ENCODE measurements at places on chromosomes 11 and 22.

DNA sequence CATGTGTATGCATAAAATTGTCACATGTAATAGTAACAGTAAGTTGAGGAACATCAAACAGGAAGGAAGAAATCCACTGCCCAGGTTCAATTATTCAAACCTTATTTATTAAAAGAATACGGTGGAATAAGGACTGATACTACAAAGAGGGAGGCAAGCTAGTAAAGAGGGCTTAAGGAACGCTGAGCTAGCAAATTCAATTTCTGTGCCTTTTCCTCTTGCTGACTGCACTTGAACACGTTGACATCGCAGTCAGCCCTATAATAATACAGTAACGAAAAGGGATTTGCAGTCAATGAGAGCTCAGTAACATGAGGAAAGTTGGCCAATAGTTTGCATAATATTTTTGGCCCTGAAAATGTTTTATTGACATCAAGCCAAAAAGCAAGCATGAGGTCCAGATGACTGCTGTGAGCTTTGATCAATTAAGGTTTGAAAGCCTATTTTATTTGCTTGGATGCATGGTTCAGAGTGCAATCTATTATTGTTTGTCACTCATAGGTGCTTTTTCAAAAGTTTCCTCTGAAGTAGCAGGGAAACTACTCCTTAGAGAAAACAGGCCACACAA is 861.8 kb downstream of the LRRC4C start:
- no peak for DNase-seq

GRCh38 chr11:115418081-115418480 is 86.1 kb downstream of the CADM1 start:
- no peak for DNase-seq

DNA sequence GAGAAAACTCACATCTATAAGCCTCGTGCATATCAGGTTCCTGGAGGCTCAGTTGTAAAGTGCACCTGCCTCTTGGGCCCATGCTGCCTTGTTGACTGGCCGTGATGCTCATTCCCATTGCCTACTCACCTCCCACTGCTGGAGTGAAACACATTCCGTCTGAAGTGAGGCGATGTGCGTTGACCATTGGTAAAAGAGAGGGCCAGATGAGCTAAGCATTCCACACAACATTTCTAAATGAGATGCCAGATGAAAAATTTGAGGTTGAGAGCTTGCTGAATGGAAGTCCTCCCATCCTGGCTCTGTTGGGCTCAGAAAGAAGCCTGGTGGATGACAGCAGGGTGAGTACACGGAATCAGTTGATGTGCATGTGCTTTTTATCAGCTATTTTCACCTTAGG is 8.6 kb upstream of the ADAMTS15 start:
- no peak for DNase-seq

- DNase-seq: no peak
Observed at GRCh38 chr11:47917599-47918369, 62.6 kb upstream of the PTPRJ start.

GRCh38 chr11:86625544-86625943 is 46.9 kb downstream of the ME3 start:
- no peak for DNase-seq

DNA sequence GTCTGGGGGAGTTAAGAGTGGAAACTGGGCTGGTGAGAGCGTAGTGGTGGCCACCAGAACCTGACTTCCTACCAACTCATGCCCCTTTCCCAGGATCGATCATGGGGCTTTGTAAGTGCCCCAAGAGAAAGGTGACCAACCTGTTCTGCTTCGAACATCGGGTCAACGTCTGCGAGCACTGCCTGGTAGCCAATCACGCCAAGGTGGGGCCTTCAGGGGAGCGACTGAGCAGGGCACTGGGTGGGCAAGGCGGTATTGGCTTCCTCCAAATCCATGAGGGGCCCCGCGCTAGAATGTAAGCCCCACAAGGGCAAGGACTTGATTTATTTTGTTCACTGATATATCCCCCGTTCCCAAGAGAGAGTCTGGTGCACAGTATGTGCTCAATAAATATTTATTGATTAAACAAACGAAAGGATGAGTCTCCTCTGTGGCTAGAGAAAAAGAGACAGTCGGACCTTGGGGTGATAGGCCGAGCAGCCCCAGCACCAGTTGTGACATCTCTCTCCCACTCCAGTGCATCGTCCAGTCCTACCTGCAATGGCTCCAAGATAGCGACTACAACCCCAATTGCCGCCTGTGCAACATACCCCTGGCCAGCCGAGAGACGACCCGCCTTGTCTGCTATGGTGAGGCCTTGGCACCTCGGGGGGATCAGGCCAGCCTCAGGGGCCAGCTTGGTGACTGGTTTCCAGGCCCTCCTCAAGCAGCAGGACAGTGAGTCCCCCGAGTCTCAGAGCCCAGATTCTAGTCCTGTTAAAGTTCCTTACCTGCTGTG is 765 bp downstream of the ZFPL1 start:
- no peak for DNase-seq

DNA sequence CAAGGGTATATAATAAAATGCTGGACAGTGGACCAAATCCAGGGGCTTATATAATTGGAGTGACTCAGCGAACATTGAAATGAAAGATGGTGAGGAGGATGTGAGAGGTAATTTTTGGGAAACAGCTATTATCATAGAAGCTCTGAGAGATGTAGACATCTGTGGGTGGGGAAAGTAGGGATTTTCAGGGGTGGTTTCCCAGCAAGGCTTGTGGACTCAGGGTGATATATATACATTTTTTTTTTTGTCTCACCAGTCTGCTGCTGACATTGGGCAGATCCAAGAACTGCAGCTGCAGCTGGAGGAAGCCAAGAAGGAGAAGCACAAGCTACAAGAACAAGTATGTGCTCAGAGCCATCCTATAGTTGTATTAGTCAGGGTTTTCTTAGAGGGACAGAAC is 208.1 kb downstream of the MYO18B start:
- DNase-seq: no peak

DNA sequence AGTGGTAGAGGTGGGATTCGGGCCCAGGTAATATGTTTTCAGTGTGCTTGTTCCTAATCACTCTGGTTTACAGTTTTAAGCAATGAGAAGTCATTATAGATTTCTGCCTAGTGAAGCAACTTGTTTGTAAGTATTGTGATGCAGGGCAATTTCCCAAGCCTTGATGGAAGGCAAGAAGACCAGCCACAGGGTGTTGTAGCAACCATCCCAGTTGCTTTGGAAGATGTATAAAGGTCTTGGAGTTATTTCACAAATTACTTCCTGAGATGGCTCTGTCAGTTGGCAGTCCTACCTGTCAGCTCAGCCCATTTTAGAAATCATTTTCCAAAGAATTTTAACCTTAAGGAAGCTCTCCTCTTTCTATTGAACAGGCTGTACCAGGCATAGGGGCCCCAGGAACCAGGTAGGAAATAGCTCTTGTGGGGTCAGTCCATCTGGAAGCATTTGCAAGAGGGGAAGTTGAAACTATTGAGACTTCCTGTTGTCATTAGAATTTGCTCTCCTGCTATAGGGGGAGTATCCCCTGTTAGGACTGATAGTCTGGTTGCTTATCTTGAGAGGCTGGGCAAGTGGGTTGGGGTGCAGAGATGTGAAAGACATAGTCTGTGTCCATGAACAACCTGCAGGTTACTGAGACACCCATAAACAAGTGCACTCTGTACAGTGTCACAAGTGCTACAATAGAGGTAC is 47.9 kb downstream of the STIM1 start:
- DNase-seq: no peak

GRCh38 chr22:50129121-50129736 is 39.4 kb downstream of the MOV10L1 start:
- no peak for DNase-seq
